Airway epithelial cell (primary cell): ENCODE measurements at places on chromosomes 4 and X. TPM values are rescaled to one million over a fixed set of nuclear protein-coding genes. Genes with fewer than 3 reads are reported as not detected.

LRIT3 gene
- total RNA-seq = 0.07 TPM in 1 of 2 replicates, not detected in the other

PDS5A gene
- total RNA-seq = 47.2 and 49.2 TPM in 2 replicates

CABS1 gene
- not detected in 2 replicates for total RNA-seq

BEND4 gene
- not detected in 2 replicates for total RNA-seq

IGSF1 gene
- 0.07 TPM in 1 of 2 replicates, not detected in the other for total RNA-seq

SNX25 gene
- 8.3 and 13.0 TPM in 2 replicates for total RNA-seq

MEPE gene
- not detected in 2 replicates for total RNA-seq

PASD1 gene
- not detected in 2 replicates for total RNA-seq

CXXC4 gene
- total RNA-seq = 0.05 and 0.42 TPM in 2 replicates

KDR gene
- total RNA-seq = 0.35 TPM in 1 of 2 replicates, not detected in the other

FAM199X gene
- total RNA-seq = 14.5 and 18.4 TPM in 2 replicates

SLAIN2 gene
- total RNA-seq = 15.8 and 60.3 TPM in 2 replicates

ZNF630 gene
- total RNA-seq = 0.37 and 1.6 TPM in 2 replicates

GPRASP2 gene
- 4.7 and 5.1 TPM in 2 replicates for total RNA-seq
